ENCODE measurements at places on chromosomes 4 and X. TPM values are rescaled to one million over a fixed set of nuclear protein-coding genes. Genes with fewer than 3 reads are reported as not detected.

DNA sequence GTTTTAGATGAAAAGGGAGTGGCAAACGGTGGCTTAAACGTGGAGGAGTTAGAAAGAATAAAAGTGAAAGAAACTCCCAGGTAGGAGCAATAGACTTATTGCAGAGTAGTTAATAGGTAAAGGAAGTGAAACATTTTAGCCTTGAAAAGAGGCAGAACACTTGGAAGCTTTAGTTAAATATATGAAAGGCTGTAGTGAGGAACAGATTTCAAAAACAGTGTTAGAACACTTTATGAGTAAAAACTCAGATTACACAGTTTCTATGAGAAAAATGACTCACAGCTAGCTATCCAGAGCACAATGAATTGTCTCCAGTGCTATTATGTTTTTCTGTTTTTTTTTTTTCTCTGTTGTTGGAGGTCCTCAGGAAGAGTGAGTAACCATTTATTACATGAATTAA, 45.8 kb downstream of the TACR3 start:
- H3K36me3 ChIP-seq = no peaks in the 10 kb centered on the region
- DNase-seq = no peak
- no peaks in the 10 kb centered on the region for H3K4me1 ChIP-seq

DNA sequence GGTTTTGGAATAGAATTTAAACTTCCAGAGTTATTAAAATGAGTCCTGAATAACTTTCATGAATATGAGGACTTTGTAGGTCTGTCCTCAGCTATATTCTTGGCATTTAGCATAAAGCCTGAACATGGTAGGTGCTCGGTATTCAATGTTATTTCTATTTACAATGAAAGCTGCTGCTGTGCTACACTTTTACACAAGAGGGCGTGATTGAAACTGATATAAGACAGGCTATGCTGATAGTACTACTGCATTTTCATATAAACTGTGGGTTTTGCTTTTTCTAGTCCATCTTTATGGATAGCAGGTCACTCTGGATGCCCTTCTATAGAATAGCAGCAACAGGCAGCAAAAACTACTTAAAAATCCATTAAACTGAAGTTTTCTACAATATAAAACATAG, 12.3 kb upstream of the GNPDA2 start:
- H3K27me3 ChIP-seq = no peaks in the 10 kb centered on the region
- no peaks in the 10 kb centered on the region for H3K4me1 ChIP-seq
- no peak overlapping the region for H3K27ac ChIP-seq
- no peak overlapping the region for H3K4me3 ChIP-seq

DNA sequence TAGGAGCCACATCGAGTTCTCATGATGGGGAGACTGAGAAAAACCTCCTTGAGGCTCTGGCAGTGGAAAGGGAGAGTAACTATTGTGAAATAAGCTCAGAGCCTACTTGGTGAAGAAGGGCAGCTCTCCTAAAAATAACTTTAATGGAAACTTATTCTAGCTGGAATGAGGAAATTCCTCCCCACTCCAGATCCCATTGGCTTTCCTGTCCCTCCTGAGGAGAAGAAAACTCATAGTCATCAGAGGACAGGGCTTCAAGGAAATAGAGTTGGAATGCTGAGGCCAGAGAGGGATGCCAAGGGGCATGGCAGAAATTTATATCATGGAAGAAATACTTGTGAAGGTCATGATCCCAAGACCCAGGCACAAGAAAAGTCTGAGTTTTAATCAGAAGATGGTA, 70.7 kb upstream of the TAPT1 start:
- no peaks in the 10 kb centered on the region for H3K36me3 ChIP-seq
- H3K4me1 ChIP-seq = peaks cover 11% of the 10 kb centered on the region

DNA sequence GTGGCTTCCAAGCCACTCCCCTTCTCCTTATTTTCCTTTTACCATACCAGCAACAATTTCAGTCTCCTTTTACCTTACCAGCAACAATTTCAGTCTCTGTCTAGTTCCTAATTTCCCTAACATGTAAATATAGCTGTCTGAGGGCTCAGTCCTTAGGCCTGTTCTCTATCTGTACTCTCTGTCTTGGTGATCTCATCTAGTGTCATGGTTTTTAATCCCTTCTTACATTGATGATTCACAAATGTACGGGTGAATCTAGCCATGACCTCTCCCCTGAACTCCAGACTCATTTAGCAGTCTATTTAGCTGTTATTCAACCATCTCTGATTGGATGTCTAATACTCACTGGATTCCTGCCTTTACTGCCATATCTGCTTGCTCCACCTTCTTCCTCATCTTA, 7.2 kb downstream of the IL15 start:
- DNase-seq = no peak
- H3K27me3 ChIP-seq = no peaks in the 10 kb centered on the region
- no peak overlapping the region for H3K4me3 ChIP-seq

DNA sequence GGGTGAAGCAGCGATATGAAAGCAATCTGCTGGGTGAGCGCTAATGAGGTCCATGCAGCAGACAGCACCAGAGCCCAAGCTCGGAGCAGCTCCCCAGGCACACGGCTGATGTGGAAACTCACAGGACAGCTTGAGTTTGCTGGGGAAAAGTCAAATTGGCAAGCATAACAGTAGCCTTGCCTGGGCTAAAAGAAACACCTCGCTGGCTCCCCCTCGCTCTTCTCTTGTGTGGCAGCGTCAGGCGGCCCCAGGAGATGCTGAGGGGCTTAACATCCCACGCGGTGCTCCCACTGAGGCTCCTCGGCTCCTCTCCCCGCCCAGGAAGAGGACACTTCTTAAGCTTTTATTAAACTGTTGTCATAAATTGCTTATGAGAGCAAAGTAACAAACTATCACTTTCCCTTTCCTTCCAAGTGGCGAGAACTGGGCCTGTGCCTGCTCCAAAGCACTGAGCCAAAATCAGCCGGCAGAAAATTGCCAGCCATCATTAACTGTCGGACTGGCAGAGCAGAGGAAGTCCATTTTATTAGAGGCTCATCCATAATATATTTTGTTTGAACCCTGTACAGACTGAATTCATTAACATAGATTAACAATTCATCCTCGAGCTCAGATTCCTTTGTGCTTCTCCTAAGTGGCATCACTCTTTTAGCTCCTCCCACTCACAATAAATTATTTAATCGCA, 111.4 kb downstream of the TSPAN5 start:
- 0 out of 2 replicates have a peak, but pooled peaks cover 8% of the 10 kb centered on the region for H3K4me1 ChIP-seq
- DNase-seq = peak; percentile 45
- H3K36me3 ChIP-seq = no peaks in the 10 kb centered on the region
- no peak overlapping the region for H3K4me3 ChIP-seq

DNA sequence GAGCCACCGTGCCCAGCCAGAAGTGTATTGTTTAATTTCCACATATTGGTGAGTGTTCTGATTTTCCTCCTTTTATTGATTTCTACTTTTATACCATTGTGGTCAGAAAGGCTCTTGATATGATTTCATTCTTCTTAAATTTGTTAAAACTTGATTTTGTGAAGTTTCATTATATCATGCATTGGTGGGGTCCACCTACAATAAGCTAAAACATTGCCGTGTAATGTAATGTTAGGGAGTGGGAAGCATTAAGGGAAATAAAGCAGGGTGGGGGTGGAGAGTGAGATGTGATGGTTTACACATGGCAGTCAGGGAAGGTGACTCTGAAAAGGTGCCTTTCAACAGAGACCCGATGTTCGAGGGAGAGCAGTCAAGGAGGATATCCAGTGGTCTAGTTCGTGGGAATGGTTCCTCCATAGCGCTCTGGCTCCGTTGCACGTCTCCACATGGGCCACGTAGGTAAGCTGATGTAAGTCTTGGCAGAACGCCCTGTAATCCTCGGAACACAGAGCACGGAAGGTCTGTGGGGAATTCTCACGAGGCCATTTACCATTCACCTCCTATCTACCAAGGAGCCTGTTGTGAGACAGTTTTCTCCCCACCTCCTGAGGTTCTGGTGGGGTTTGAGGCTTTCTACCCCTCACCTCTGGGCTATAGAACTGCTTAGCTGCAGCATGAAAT, 7.7 kb upstream of the WDR13 start:
- no peak overlapping the region for H3K27ac ChIP-seq
- no peaks in the 10 kb centered on the region for H3K27me3 ChIP-seq
- DNase-seq = no peak
- no peaks in the 10 kb centered on the region for H3K4me1 ChIP-seq

GRCh38 chr4:88779431-88779830, 81.8 kb upstream of the NAP1L5 start:
- H3K4me1 ChIP-seq = no peaks in the 10 kb centered on the region
- no peaks in the 10 kb centered on the region for H3K27me3 ChIP-seq
- DNase-seq = no peak
- H3K4me3 ChIP-seq = no peak overlapping the region
- no peak overlapping the region for H3K27ac ChIP-seq
- no peaks in the 10 kb centered on the region for H3K36me3 ChIP-seq

DNA sequence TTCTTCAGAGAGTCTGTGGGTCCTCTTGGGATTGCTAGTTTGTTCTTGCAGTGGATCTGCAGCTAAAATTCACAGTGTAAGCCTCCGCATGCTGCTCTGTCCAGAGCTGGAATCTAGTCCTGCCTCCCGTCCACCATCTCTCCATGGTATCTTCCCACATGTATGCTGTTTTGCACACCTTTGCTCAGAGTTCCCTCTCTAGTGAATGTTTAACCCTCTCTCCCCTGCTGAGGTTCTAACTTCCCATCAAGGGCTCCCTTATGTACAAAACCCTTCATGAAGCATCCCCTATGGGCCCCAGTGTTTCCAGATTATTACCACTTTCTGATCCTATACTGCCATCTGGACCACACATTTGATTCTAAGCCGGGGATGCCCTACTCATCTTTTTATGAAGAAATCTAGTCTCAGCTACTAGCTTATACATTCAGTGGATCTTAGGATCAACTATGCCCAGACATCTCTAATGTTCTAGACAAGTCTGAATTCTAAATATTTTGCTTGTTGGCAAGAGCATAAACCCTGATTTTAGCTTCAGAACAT, 157.3 kb downstream of the CPEB2 start:
- H3K27me3 ChIP-seq = no peaks in the 10 kb centered on the region
- no peak overlapping the region for H3K4me3 ChIP-seq
- no peak for DNase-seq
- no peaks in the 10 kb centered on the region for H3K36me3 ChIP-seq
- H3K4me1 ChIP-seq = peaks cover 38% of the 10 kb centered on the region
- no peak overlapping the region for H3K27ac ChIP-seq

GRCh38 chr4:151934766-151935165, 174.0 kb upstream of the GATB start:
- no peak for DNase-seq
- no peaks in the 10 kb centered on the region for H3K36me3 ChIP-seq
- no peak overlapping the region for H3K27ac ChIP-seq
- no peaks in the 10 kb centered on the region for H3K27me3 ChIP-seq
- no peak overlapping the region for H3K4me3 ChIP-seq

GRCh38 chr4:16387448-16387847, 161.2 kb upstream of the TAPT1 start:
- no peaks in the 10 kb centered on the region for H3K36me3 ChIP-seq
- DNase-seq = no peak
- no peaks in the 10 kb centered on the region for H3K4me1 ChIP-seq
- no peak overlapping the region for H3K27ac ChIP-seq

DNA sequence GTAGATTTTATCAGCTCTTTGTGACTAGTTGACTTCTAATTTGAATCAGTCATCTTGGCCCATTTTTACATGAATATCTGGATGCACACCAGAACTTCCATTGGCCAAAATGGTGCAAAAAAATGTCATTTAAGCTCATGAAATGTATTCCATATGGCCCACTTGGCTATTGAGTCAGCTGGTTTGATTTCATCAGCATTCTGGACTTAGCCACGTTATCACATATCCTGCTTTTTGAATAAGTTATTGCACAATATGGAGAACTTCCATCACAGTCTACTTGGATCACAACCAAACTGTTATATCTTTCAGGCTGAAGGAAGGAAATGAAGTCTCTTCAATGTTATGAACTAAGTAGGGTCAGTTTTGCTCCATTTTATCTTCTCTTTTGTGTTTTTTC, 640.6 kb downstream of the PCDH7 start:
- DNase-seq = no peak
- H3K4me1 ChIP-seq = no peaks in the 10 kb centered on the region
- no peaks in the 10 kb centered on the region for H3K36me3 ChIP-seq
- no peak overlapping the region for H3K4me3 ChIP-seq

DNA sequence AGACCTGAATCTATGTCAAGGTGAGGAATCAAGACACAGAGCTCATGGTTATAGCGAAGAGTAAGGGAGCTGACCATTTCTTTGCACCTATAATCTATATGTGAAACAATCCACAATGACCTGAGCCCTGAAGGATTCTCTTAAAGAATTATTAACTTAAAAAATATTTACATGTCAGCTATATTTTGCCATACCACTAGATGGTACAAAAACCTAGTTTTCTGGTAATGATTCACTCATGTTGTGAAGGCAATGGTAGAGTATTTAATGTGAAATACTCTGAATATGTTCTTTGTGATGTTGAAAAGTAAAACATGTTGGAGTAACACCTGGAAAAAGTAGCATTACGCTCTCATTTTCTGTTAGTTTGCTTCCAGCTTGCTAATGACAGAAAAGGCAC, 40.0 kb downstream of the VGLL1 start:
- no peaks in the 10 kb centered on the region for H3K27me3 ChIP-seq
- H3K4me3 ChIP-seq = no peak overlapping the region
- no peaks in the 10 kb centered on the region for H3K36me3 ChIP-seq
- no peak overlapping the region for H3K27ac ChIP-seq
- no peaks in the 10 kb centered on the region for H3K4me1 ChIP-seq

Gene ABCG2
- total RNA-seq = 10.6 TPM

Gene NMU
- total RNA-seq = 47.5 TPM

Gene GAGE12H
- not detected for total RNA-seq

Gene TAF7L
- total RNA-seq = not detected

Gene IRF2
- total RNA-seq = 14.1 TPM

Gene LETM1
- total RNA-seq = 64.9 TPM

Gene ATP2B3
- 0.54 TPM for total RNA-seq

Gene RHOXF2B
- not detected for total RNA-seq

Gene SORCS2
- total RNA-seq = 2.4 TPM
